Stimulated activated CD4-positive, alpha-beta T cell treated with anti-CD3 and anti-CD28 coated beads, Interleukin-12 subunit alpha, Interleukin-12 subunit beta, amount 100 ng/mL, for 48 hours (primary cell): ENCODE measurements at places on chromosomes 6 and 20.

GRCh38 chr6:81767163-81767891 lies 14.8 kb upstream of the TENT5A start:
- no peak for DNase-seq

DNA sequence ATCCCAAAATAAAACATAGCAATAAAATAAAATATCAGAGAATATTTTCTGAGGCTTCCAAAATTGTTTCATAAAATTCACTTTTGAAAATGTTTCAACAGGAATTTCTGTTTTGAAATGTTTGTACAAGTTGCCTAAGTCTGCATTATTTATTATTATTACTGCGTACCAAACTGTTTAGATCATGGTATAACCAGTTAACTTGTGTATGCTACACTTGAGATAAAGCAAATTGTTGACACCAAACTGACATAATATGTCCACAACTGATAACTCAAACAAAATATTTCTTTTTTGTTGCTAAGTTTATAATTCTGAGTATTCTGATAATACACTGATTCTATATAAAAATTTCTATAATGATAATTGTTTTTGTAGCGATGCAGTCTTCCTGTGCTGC lies 531.8 kb upstream of the EYS start:
- no peak for DNase-seq

- no peak for DNase-seq
These were observed 27.1 kb downstream of the SAMHD1 start for GRCh38 chr20:36924167-36925045.

DNA sequence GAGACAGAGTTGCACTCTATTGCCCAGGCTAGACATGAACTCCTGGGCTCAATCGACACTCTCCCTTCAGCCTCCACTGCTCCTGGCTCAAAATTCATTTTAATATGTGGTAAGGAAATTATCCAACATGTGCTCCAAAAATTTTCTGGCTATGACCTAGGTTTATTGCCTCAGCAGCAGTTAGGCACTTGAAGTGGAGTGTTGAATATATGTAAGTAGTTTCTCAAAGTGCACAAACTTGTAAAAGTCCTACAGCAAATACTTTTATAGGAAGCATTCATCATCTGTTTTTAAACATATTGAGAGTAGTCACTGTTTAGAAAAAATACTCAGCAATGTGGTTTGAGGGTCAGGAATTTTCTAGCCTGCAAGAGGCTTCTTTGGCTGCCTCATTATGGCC lies 13.2 kb downstream of the FILIP1 start:
- no peak for DNase-seq

DNA sequence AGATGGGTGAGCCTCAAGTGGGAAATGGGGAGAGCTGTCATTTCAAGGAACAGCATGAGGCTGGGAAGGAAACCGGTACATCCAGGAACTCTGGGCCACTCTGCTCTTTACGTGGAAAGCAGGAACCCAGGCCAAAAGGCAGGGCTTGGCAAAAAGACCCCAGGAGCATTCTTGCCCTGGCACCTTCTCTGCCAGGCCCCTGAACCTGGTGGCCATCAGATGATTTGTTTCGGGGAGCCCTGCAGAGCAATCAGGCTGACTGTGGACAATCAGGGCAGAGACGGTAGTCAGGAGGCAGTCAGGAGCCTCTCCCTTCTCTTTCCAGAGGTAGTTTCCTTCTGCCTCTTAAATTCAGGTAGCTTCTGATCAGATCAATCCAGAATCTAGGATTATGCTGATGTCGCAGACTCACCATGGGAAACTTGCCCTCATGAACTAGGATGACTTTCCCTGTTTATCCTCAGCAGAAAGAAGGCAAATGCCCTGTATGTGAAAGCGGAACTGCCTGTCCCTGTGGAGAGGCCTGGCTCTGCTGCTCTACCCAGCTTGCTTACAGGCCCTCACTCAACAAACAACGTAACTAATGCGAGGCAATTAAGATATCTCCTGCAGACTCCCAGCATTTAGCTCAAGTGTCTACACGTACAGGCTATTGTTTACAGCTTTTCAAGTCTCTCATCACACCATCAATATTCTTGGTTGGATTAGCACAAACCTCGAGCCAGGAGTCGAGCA lies 36.6 kb downstream of the EZR start:
- DNase-seq, result no peak

DNA sequence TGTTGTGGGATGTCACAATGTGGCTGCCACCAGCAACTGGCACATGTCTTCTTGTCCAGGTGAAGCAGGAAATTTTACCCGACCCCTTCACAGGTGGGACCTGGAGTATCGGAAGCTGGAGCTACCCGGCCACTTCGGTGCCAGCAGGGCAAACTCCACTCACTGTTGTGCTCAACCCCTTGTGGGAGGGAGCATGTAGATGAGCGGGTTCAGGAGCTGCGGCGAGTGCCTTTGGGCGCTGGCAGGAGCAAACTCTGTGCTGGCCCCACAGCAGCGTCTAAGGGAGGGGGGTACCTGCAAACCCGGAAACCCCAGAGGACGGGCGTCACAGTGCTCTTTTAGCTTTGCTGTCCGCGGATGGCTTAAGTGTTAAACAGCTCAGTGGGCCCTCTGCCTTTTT lies 20.7 kb upstream of the SULF2 start:
- no peak for DNase-seq

- no peak for DNase-seq
These were observed 13.7 kb downstream of the ABHD12 start for GRCh38 chr20:25376886-25377285.
